Kidney epithelial cell (primary cell): ENCODE measurements at places on chromosomes 5 and 9. TPM values are rescaled to one million over a fixed set of nuclear protein-coding genes. Genes with fewer than 3 reads are reported as not detected.

Gene SPATA24
- 7.7 and 8.8 TPM in 2 replicates for total RNA-seq

Gene PCDHGA6
- total RNA-seq, result 1.7 and 3.1 TPM in 2 replicates

DNA sequence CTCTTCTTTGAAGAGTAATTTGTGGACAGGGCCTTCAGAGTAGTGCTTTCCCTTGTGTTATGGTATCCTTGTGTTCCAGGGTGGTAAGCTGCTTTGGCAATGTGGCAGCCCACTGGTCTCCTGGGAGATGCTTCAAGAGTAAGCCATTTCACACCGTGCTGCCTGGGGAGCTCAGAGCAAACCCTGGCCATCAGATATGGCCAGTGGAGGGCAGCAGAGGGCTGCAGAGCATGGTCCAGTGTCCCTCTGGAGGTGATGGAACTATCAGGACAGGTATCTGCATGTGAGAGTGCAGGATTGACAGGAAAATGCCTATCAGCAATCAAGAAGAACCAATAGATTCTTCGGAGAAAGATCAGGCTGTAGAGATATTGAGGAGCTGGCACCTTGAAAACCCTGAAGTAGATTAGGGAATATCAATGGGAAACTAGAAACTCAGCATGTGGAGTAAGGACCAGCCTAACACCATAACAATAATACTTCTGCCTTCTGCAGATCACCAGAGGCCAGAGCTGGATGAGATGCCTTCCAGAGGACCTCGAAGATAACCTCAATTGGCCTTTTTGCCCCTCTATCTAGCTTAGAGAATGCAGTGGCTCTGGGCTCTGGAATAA, 90.8 kb downstream of the PLPPR1 start:
- DNase-seq, result no peak

Gene PCDHB3
- 1.9 and 2.7 TPM in 2 replicates for total RNA-seq

GRCh38 chr5:74625742-74626241, 14.7 kb downstream of the ENC1 start:
- DNase-seq, result no peak
